Forelimb muscle (tissue), 1 donor: ENCODE measurements at places on chromosomes 6 and 20. TPM values are rescaled to one million over a fixed set of nuclear protein-coding genes. Genes with fewer than 3 reads are reported as not detected.

The PNLDC1 gene
- 0.23 TPM for polyA plus RNA-seq

The ARMC2 gene
- polyA plus RNA-seq, result 7.8 TPM

The TLDC2 gene
- polyA plus RNA-seq, result 0.40 TPM

The COL9A3 gene
- 6.1 TPM for polyA plus RNA-seq

The EYS gene
- 0.47 TPM for polyA plus RNA-seq

The NHSL1 gene
- 23.6 TPM for polyA plus RNA-seq

The TMC2 gene
- polyA plus RNA-seq, result 0.10 TPM
